ENCODE measurements at places on chromosomes 16 and 17.

DNA sequence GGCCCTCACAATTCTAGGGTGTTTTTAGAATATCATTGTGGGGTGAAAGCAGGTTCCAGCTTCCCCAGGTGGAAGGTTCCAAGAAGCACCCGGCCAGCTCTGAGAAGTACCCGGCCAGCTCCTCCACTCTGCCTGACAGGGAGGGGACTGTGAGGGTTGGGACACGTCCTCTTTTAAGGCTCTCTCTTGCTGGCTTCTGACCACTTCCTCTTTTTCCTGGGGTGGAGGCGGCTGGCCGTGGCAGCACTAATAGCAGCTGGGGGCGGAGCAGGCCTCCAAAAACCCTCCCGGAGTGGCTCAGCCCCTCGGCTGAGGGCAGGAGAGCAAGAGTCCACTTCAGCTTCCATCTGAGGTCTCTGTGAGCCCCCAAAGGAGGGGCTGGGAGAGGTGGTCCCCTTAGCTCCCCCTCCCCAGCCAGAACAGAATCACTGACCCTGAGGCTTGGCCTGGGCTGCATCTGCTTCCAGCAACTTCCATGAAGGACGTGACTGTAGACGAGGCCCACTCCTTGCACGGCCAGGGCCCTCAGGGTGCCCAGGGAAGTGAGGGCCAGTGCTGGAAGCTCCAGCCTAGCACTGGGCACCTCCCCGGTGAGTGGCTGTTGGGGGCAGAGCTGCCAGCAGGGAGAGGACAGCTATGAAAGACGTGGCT, 26.7 kb upstream of the PLCG2 start:
- no peak for DNase-seq

DNA sequence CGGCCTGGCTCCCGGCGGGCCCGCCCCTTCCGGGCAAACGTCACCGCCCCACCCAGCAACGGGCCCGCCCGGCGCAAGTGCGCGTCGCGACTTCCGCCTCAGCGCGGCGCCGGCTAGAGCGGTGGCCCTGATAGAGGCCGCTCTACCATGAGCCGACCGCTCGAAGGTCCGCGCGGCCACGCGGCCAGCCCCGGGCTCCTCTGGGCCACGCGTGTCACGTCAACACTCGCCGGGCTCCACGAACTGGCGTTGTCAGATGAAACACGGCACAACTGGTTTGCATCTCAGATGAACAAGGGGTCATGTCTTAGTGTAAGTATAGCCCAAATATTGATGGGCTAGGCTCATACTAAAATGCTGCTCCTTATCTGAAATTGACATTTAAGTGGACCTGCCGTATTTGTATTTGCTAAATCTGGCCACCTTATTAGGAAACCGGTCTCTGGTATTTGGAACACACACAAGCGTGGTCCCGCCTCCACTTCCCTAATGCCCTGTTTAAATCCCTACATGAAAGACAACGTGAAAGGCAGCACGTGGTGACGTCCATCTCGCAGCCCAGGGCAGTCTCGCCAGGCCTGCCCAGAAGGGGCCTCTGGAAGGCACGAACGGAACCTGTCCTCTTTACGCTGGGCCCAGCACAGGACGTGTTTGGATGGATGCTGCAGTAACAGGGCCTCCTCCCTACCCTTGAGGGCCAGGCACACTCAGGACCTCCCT, at the start of gene ZNF598:
Gene ZNF598, minus strand, starts transcription at position 31 of the 720 bp plus-strand sequence.
- DNase-seq: peak; percentile 96

DNA sequence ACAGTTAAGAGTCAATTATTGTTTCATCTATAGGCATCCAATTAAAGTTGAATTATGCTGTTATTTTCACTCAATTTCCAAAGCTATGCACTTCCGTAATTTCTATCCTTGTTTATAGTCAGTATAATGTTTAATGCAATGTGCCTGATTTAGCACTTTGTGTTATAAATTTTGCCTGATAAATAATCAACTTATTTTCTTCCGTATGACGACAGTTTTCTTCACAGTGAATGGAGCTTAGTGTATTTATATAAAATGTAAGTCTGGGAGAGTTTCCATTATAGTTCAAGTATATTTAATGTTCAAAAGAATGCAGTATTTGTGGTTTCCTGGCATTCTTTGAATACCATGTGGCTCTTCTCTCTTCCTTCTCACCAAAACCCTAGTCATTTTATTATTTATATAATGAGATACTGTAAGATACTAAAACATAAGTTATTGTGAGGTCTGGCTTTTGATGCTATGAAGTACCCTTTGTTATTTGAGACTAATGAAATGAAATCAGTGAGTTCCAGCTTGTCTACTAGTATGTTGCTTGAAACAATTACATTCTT, 240.6 kb downstream of the PRKCA start:
- DNase-seq: peak; percentile 58

- DNase-seq: no peak
Measured at GRCh38 chr17:49528966-49529365, 33.9 kb downstream of the NGFR start.

DNA sequence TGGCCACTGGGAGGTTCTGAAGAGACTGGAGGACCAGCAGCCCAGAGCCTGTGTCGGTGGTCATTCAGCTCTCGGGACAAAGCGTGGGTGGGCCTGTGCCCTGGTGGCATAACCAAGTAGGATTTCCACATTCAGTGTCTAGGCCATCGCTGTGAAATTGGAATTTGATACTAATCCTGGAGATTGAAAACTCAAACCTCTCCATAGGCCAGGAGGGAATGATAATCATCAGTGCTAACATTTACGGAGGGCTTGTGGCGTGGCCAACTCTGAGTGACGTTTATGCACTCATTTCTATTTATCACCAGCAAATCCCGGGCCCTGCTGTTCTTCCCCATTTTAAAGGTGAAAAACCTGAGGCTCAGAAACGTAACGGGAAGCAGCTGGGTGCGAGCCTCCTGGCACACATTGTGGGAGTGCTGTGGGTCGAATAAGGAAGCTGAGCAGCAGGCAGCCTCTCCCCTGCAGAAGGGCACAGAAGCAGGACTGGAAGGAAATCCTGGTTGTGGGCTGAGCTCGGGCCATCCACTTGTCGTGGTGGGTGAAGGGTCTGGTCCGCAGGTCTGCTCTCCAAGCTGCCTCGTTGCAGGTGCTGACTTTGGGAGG, 33.1 kb downstream of the RAI1 start:
- DNase-seq: no peak

DNA sequence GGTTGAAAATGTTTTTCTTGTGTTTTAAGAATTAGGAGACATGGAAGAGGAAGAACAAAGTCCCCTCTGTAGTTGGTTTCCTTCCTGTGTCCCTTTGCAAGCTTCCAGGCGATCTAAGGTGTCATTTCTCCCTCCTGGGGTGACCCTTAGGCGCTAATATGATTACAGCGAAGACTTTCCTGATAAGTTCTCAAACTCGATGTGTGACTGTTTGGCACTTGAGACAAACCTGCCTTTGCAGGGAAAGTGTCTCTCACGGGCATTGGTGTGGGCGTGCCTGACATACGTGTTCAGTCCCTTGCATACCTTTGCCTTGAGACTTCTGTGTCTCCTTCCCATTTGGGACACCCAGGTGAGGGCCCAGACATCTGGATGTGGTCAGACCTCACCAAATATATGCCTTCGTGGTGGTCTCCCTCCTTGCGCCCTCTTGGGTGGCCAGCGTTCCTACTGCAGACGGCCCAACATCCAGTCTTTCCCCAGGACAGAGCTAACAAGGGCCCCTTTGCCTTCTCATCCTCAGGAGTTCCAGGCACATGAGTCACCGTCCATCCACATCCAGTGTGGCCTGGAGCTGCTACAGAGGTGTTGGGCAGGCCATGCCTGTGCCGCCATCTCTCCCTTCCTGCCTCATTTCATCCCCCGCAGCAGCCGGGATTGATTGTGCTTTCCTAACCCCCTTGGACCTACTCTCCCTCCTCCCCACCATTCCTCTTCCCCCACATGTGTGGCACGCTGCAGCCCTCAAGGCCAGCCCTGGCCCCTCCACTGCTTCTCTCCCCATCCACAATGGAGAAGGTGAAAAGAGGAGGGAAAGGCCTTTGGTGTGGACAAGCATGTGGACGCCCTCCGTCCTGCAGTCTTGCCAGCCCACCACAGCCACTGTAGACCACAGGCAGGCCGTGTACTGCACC, 3.1 kb upstream of the JPT2 start:
- DNase-seq: peak; percentile 66

- DNase-seq: peak; percentile 79
Measured at GRCh38 chr17:35245196-35245486, 2.3 kb downstream of the SLFN5 start.

DNA sequence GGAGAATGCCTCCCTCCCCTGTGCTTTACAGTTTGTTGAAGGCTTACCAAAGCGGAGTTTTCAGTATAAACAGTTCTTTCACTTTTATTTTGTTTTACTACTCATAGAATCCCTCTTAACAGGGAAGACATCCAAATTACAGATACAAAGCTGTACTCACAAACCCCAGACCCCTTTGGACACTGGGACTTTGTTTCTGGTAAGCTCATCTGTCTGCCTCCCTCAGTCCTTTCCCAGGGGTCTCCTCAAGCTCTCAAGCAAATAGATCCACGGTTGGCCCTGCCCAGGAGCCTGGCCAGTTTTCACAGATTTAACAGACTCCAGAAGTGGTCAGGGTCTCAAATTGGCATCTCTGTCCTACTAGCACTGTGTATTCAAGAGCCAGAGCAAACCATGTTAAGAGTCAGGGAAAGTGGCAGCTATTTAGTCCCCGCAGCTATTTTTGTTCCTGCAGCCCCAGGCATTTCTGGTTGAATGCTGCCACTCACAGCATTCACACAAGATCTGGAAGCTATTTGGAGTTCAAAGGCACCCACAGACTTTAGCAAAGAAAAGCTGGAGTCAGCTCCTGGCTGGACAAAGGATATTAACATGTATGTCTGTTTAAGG, 54.2 kb downstream of the TMEM100 start:
- no peak for DNase-seq

GRCh38 chr17:32461498-32461852, 17.2 kb downstream of the PSMD11 start:
- no peak for DNase-seq

DNA sequence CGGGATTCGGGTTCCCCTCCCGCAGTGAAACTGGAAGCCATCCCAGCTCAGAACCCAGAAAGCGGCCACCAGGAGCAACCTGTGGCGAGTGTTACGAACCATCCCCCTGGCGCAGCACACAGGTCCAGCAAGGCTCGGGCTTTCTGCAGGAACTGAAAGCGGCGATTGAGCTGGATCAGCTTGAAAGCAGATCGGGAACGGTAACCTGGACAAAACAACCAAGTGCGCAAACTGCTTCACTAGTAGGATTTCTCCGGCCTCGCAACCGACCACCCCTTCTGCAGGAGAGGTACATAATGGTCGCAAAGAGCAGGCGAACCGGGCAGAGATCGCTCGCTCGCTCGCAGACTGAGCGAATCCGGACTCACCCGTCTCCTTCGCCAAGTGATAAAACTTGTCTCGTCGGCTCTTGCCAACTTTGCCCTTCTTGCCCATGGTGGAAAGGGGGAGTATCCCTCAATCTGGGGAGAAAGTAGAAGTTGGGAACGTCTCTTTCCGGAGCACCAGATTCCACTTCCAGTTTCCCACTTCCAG, 696 bp upstream of the PSMC5 start:
- DNase-seq: peak; percentile 41

DNA sequence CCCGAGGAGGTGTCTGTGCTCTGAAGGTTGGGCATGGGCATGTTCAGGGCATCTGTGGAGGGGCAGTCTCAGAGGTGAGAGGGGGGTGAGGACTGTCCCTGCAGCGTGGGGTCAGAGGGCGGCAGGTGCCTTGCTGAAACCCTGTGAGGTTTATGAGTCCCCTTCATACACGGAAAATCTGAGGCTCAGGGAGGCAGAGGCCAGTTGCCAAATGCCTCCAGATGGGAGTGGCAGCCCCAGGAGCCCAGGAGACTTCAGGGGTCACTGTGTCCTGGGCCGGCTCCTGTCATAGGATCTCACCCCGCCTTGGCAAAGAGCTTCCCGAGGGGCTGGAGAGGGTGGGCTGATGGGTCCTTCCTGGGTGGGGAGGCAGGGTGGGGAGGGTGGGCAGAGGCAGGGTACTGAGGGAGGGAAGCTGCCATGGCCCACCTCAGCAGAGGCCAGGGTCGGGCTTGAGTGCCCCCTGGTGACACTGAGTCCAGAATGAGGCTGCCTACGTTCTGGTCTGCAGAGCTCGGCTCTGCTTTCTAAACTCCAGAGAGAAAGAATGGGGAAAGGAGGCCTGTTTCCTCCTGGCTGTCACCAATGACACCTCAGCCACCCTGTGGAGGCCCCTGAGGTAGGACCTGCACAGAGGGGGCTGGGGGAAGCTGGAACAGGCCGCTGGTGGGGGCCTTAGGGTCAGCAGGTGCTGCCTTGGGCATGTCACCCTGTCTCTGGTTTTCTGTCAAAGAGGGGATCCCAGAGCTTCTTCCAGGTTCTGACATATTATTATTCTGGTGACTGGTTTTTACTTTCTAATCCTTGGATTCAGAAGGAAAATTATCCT, 1.1 kb downstream of the LGALS9 start:
- no peak for DNase-seq

GRCh38 chr16:69363281-69363717, 11.7 kb upstream of the TMED6 start:
- DNase-seq: no peak

DNA sequence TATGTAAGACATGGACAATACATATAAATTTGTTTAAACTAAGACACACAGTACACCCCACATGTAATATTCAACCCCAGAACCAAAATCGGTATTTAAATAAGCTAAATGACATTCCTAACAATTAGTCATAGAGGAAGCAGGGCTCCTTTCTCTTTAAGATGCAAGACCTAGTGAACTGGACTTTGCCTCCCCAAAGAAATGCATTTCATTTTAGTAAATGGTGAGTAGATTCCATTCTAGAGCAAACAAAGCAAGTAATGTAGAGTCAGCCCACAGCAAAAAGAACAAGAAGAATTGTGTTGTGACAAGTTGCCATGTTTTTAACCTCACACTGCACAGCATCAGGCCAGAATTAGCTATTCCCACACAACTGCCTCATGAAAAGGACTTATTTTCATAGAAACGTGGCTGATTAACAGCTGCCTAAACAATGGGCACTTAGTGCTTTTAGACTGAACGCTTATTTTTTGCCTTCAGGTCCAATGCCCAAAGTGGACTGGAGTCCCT, 14.4 kb downstream of the DNAJC7 start:
- no peak for DNase-seq

DNA sequence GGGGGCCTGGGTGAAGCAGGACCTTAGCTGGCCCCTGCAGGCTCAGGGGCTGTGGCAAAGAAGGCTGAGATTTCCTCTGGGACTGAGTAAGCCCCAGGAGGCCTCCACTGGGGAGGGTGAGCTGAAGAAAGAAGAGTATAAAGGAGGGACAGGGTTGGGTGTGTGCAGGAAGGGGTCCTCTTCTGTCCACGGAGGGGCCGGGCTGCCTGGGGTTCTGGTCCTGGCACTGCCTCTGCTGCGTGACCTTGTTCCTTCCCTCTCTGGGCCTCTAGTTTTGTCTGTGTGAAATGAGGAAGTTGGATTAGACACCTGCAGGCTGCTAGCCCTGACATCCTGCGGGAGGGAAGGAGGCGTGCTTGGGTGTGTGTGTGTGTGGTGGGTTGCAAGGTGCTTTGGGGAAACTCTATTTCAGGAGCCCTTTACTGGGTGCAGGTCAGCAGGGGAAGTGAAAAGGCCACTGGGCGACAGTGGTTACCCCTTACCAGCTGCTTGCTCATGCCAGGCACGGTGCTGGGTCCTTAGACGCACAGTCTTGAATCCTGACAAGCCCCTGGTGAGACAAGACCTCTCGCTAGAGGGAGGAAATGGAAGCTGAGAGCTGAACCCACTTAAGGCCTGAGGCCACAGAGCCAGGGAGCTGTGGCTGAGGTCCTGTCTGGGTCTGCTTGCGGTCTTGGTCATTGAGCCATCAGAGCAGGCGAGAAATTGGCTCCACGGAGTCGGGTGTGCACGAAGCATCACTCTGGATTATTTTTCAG, 60.7 kb downstream of the OR1D5 start:
- no peak for DNase-seq

- no peak for DNase-seq
Measured at GRCh38 chr17:78104540-78104941, 24.0 kb downstream of the TMC6 start.

All from GM03348 (cell line).